Common myeloid progenitor, CD34-positive (primary cell): ENCODE measurements at places on chromosomes 12 and 14.

- no peak for DNase-seq
Observed at GRCh38 chr12:52169886-52170285, 21.9 kb downstream of the KRT80 start.

DNA sequence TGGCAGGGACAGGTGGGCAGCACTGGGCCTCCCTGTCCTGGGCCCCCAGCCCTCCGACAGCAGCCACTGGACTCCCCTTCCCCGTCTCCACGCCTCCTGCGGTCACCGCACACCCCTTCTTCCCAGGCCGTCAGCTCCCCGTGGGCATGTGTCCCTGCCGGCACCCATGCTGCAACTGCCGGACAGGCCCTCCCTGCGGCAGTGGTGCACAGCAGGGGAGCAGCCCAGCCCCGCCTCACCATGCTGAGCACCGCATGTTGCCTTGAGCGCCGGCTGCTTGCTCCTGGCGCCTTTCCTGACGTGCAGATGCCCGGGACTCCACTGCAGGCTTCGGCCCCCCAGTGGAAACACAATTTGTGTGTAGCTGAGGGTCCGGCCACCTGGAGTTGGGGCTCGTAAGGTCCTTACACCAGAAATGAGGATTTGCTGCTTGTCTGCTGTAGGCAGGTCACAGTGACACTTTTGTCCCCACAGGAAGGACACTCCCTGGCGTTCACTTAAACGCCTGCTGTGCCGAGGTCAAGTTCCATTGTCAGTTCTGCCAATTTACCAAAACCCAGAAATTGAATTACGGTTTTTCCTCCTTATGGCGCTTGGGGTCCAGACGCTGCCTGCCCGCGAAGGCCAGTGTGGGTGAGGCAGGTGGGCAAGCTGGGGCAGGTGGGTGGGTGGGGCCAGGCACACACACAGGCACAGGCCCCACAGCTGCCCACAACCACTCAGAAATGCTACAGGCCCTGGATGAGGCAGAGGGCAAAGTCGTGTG, 28.2 kb upstream of the MMP17 start:
- no peak for DNase-seq

- no peak for DNase-seq
Observed at GRCh38 chr12:89960607-89961394, 252.2 kb upstream of the ATP2B1 start.

DNA sequence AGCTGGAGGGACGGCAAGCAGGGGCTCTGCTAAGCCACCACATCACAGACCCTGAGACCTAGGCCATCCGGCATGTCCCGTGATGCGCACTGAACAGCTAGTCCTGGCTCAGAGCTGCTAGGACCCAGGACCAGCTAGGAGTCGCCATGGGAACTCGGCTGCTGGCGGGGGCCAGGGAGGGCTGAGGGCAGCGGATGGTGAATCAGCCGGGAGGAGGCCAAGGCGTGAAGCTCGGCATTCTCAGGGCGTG, 5.1 kb downstream of the AHNAK2 start:
- no peak for DNase-seq

GRCh38 chr14:30271811-30272323, 287.1 kb upstream of the G2E3 start:
- no peak for DNase-seq
